GM03348 (cell line): ENCODE measurements at places on chromosomes 6 and 20.

DNA sequence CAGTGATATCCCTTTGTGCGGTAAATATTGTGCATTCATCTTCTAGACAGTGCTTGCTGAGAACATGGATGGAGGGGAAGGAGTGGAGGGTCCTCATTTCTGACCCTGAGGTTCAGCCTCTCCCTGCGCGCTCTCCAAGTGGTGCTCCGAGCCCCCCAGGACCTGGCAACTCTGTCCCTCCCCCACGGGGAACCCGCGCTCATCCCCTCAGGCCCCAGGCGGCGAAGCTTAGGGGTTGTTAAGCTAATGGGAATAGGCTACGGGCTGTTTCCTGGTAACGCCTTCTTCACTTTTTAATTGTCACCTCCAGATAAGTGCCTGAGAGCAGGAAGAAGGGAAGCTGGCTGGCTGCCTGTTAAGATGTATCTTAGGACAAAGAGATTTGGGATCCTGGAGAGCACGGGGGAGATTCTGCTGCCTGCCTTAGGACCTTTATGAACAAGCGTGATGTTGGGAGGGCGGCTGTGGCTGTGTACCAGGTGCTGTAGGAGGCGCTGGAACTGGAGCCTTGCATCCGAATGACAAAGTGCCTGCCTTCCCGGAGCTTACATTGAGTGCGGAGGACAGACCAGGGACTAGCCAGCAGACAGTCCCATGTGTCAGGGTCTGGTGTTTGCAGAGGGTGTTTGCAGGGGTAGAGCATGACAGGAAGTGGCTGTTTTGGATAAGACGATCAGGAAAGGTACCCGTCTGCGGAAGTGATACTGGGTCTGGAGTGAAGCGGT is 11.7 kb downstream of the TSHZ2 start:
- no peak for DNase-seq

DNA sequence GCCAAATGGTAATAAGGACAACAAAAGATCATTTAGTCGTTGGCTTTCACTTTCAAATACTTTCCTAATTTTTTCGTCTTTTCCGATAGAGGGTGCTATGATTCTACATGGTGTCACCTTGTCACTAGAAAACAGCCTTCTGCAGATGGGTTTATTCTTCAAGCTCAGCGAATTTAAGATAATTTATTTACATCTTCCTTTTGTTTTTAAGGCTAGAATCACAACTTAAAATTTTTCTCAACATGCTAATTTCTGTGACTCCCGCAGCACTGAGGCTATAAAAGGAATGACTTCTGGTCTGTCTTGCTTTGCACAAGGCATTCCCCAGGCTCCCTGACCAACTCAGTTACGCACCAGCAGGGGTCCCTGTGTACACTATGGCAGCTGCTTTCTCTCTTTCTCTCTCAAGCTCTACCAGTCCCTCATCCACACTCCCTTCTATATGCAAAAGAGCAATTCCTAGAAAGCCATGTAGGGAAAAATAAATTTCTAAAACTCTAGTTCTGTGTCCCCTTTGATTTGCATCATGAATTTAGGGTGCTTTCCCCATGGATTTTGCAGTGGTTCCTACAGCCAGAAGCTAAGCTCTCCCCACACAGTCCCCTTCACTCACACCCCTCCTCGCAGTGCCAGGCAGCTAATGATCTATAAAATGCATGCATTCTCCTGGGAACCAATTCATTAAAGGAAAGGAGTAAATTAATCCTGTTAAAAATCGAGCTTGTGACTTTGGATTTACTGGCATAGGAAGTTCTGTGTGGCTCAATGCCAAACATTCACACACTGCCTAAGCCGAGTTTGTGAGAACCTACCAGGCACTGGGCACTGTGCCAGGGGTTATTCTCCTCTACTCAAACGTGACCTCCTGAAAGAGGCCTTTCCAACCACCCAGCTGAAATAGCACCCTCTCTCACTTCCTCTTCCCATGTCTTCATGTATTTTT is 74.5 kb downstream of the DCDC2 start:
- DNase-seq: peak; percentile 75

DNA sequence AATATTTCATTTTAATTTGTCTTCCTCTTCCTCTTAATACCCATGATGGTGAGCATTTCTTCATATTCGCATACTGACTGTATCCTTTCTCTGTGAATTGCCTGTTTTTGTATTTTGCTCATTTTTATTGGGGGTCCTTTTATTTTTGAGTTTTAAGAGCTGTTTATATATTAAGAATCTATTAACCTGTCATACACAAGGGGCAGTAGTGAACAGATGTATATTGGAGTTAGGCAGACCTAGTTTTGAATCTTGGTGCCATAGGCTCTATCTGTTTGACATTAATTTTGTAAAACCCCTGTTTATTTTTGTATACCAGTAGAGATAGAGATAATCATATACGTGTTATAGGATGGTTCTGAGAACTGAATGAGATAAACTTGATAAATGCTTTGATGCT is 3.1 kb upstream of the WFDC5 start:
- DNase-seq: no peak

DNA sequence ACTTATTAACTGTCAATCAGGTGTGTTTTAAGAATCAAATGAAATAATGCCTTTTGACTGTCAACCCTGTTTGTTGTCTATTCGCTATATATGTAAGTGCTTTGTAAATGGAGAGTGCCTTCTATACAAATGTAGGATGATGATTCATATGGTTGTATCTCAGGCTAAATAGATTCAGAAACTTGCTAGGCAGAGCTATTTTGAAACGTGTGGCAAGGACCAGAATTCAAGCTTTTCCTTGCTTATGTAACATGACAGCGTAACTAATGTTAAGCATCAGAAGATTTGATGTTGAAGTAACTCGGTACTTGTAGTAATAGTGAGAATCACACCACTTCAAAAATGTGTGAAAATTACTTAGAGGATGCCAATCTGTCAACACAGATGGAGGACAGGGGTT is 3.4 kb downstream of the OGFRL1 start:
- no peak for DNase-seq

- no peak for DNase-seq
Observed at GRCh38 chr20:34037121-34037520, 43.4 kb downstream of the RALY start.

GRCh38 chr6:103799971-103800670 is 1059.6 kb downstream of the HACE1 start:
- DNase-seq: no peak

DNA sequence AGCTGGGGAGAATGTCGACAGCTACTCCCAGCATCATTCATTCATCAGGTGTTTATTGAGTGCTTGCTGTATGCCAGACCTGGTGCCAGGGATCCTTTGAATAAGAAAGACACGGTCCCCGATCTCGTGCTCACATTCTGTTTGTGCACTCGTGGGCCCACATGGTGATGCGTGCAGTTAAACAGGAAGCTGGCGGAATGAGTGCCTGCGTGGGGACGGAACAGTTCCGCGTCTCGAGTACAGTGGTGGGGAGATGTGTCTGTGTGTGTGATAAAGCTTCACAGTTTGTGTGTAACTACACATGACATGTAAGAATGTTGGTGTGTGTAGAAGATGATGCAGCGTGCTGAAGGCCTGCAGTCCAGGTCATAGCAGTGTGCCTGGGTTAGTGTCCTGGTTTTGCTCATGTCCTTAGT is 6.5 kb downstream of the RBM38 start:
- no peak for DNase-seq

- no peak for DNase-seq
Observed at GRCh38 chr20:58568483-58569240, 53.5 kb upstream of the APCDD1L start.

- DNase-seq: no peak
Observed at GRCh38 chr20:12434672-12435071, 517.0 kb downstream of the BTBD3 start.

GRCh38 chr6:56956491-56956890 is 1.6 kb downstream of the BEND6 start:
- DNase-seq: no peak

DNA sequence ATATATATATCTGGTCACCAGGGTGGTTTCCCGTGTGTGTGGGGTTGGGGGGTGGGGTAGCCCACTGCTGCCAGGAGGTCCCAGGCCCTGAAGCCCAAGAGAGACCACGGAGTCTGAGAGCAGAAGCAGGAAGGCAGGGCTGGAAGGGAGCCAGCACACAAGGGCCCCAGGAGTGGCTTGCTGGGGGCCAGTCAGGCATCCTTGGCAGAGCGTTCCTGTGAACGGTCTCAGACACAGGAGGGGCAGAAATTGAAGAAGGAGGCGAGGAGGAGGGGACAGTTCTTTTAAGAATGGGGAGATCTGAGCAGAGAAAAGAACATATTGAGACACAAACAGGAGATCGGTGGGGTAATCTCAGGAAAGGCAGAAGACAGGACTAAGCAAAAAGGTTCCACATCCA is 1.9 kb upstream of the EBF4 start:
- no peak for DNase-seq

DNA sequence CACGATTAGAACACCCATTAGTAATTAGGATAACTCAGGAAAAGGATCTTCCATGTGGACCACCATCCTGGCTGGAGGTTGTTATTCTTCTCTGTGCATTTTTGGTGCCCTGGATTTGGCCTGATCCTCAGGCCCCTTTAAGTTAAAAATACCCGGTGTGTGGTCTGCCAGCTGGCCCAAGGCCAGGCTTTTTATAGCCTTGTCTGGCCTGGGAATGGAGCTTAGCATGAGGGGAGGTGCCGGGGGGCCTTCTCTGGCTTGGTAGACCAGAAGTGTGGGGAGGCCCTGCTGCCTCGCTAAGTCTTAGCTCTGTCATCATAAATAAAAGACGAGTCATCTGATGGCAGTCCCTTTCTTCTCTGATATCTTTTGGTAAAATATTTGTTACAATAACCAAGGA is 71.4 kb downstream of the ARID1B start:
- DNase-seq: no peak

- no peak for DNase-seq
Observed at GRCh38 chr20:5342021-5342420, 25.3 kb upstream of the PROKR2 start.

DNA sequence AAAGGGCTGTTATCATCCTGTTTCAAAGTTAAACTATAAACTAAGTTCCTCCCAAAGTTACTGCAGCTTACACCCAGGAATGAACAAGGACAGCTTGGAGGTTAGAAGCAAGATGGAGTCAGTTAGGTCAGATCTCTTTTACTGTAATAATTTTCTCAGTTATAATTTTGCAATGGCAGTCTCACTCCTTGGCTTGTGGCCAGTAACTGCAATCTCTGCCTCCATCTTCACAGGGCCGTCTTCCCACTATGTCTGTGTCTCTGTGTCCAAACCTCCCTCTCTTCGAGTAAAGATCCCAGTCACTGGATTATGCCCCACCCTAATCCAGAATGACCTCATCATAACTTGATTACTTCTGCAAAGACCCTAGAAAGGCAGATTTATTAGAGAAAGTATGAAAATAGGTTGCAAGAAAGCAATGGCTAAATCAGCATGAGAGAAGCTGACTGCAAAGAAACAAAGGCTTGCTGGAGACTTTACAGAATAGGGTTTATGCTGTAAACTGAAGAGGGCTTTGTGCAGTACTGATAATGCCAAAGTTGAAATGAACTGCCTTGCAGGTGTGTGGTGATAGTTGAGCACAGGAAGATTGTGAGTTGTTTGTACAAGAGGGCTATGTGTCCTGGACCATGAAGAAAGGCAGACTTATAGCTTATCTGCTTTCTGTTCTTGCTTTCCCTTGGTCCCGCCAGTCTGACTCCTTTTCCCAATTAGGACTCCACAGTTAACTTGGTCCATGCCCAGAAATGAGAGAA is 28.4 kb downstream of the GPX6 start:
- DNase-seq: no peak

DNA sequence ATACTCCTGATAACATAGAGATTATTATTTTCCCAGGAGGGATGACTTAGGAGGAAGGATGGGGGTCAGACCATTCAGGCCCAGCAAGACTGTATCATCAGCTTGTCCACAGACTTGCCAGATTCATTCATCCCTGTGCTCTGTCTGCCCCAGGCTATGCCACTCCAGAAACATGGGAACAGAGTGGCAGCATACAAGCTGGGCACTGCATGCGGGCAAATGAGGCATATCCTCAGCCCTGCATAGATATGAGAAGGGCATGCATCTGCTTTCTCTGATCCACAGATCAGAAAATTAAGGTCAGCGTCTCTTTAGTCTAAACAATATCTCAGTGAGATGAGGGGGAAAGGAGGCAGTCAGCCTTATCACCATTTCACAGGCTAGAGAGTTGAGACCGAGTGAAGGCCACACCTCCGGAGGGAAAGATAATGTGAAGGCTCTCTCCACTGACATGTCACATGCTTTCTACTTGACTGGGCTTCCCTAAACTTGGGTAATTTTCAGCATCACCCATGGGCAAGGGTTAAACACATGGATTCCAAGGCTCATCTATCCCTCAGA is 140.5 kb downstream of the TFAP2B start:
- DNase-seq: no peak

DNA sequence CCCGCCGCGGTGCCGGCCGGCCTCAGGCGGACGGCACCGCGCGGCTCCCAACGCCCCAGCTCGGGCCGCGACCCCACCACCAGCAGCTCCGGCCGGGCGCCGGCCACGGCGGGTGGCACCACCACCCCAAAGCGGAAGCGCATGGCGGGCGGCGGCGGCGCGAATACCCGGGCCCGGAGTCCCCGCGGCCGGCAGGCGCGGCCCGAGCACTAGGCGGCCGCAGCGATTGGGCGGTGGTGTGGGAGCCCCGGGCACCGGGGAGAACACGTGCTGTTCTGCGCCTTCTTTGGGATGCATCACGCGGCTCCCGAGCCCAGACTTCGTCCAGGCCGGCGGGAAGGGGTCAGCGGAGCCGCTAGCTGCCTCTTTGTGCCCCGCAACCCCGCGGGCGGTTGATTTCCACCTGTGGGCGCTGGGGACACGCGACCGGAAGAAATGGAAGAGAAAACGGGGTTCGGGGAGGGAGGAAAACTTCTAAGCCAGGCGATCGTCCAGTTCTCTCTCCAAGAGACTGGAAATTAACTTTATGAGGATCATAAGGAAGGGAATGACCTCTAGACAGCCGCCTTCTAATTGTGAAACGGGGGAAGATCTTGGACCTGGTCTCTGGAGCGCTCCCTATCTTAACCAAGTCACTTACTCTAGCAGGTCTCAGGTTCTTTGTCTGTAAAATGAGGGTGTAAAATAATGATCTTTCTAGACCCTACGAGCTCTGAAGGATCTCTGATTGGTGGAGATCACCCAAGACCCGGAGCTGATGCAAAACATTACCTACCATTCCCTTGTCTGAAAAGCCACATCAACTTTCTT is at the start of gene EPM2A:
Gene EPM2A (minus strand): TSS at position 165 of the 810 bp plus-strand sequence. CDS start 22 bp downstream, at position 143.
- peak; percentile 94 for DNase-seq

DNA sequence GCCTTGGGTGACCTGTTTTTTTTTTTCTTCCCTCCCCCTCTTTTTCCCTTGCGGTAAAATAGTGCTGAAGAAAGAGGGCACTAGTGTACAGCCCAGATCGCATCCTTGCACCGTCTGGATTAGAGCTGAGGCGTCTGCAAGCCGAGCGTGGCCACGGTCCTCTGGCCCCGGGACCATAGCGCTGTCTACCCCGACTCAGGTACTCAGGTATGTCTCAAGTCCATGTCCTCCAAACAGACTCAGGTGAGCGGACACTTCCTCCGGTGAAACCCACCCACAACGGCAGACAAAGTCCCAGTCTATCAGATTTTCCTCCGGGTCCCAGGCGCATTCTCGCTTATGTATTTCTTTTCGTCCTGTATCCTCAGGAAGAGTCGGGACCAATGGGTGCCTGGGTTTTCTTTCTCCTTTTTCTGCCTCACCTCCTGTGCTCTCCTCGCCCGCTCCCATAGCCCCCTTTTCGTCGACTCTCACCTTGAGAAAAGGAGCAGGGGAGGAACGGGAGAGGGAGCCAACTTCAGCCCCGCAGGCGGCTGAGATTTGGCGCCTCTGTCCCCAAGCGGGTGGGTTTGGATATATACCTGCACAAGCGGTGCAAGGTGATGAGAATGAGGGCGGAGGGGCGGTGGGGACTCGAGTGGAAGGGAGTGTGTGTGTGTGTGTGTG is 1.1 kb upstream of the GRM1 start:
- DNase-seq: no peak
